ENCODE measurements at places on chromosomes 4 and X. TPM values are rescaled to one million over a fixed set of nuclear protein-coding genes. Genes with fewer than 3 reads are reported as not detected.
A peak's percentile ranks its signal among the peaks of the same experiment; 100 is the strongest.

GRCh38 chr4:174590336-174590735, 68.0 kb upstream of the HPGD start:
- H3K27ac ChIP-seq = no peak overlapping the region
- peak; percentile 44 for DNase-seq
- H3K27me3 ChIP-seq = no peaks in the 10 kb centered on the region
- H3K4me3 ChIP-seq = no peak overlapping the region

TRIM75 gene
- 0.09 TPM for total RNA-seq

SMS gene
- total RNA-seq = 69.9 TPM

DNA sequence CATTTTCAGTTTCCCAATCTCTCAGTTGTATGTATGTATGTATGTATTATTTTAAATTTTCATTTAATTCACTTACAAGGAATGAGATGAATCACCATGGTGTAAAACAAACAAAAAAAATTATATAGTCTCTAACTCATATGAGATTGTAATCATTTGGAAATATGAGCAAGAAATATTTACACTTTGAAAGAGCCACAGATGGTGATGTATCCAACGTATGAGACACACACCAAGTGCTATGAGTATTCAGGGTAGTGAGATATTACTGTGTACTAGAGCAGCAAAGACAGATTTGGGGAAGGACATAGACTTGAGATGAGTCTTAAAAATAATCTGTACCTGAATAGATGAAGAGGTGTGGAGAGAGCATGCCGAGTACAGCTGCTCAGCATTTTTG, 1154.4 kb downstream of the RAPGEF2 start:
- no peaks in the 10 kb centered on the region for H3K27me3 ChIP-seq

DNA sequence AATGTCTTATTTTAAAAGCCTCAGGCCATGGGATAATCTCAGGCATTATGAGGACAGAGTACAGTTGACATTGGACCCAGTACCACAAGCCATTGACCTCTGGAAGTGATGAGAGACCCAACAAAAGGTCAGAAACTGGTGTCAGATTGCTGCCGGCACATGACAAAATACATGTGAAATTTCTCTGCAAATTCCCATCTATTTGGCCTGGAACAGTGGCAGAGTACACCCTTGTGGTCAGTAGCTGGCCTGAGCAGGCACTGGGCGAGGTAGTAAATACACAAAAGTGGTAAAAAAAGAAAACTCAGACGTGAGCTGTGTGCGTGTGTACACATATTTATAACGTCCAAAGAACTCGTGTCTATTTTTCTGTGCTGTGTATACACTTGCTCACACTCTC, 155.5 kb downstream of the DHX15 start:
- H3K4me1 ChIP-seq = peaks cover 5% of the 10 kb centered on the region
- H3K27me3 ChIP-seq = no peaks in the 10 kb centered on the region
- DNase-seq = no peak
- H3K27ac ChIP-seq = no peak overlapping the region
- H3K36me3 ChIP-seq = no peaks in the 10 kb centered on the region
- no peak overlapping the region for H3K4me3 ChIP-seq

Measured in muscle of leg (tissue), 16 donors.